Lower leg skin (tissue), 4 donors: ENCODE measurements at places on chromosomes 4 and X.

DNA sequence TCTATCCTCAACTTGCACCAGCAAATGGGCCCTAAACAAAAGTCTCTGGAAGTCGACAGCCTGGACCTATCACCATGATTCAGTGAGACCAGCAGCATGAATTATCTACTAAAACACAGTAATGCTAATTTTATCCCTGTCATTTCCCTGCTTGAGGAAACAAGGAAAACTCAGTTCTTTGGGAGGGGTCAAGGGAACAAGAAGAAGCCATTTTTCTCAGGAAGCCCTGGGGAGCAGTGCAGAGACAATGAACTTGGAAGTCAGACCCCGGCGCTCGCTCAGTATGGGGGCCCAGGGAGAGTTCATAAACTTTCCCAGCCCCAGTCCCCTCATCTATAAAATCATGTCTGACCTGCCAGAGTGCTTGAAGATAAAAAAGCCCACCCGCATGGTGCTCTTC lies 50.4 kb downstream of the DCTD start:
- DNase-seq: no peak

DNA sequence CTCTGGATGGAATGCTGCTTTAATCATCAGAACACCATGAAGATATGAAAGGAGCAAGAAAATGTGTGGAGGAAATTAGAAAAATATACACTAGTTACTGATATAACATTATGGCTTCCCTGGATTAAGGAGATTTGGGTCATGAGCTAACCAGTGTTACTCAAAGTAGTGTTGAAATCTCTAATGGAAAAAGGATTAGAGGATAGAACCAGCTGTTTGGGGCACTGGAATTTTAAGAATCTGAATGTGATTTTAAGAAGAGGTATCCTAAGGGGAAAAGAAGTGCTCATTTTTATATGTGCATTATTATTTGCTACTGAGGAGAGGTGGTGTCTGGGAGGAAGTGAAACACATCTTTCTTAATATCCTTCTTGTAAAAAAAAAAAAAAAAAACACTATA lies 164.1 kb upstream of the PPARGC1A start:
- DNase-seq: no peak

- no peak for DNase-seq
Measured at GRCh38 chr4:88792821-88793220, 95.2 kb upstream of the NAP1L5 start.

GRCh38 chrX:106039920-106040319 lies 1.4 kb upstream of the SERPINA7 start:
- DNase-seq: no peak

DNA sequence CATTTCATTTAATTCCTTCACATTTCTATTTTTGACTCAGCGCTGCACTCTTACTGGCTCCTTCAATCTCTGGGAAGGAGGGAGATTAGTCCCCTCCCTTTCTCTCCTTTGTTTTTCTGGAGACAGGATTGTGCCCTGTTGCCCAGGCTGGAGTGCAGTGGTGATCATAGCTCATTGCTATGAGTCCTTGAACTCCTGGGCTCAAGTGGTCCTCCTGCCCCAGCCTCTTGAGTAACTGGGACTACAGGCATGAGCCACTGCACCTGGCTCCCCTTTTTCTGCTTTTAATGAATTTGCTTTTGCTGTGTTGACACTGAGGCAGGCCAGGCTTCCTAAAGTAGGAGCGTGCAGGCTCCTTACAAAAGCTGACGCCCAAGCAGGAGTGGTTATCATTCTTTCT lies 10.5 kb downstream of the TBC1D14 start:
- no peak for DNase-seq

DNA sequence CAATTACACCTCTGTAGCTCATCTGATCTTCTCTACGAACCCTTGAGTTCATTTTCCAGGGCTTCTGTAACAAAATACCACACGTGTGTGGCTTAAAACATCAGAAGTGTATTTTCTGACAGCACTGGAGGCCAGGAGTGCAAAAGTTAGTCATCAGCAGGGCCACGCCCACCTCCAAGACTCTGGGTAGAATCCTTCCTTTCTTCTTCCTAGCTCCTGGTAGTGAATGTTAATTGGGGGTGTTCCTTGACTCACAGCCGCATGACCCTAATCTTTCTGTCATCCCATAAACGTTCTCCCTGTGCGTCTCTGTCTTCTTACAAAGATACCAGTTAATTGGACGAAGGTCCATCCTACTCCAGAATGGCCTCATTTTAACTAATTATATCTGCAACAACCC lies 115.0 kb downstream of the TRIML1 start:
- DNase-seq: no peak

DNA sequence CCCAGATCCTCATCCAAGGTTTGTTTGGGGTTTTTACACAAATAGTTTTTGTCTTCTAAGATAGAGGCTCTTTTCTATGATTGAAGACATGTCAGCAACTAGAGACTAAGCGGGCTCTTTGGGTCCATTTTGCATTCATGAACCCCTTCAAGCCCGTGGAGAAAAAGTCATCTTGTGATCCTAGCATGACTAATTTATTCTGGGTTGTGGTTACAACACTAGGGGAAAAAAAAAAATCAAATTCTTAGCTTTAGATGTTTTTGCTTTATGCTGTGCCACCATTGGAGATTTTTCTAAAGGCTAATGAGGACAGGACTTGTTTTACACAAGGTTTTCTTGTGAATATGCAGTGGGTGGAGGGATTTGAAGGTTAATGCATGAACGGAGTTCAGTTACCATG lies 440.0 kb downstream of the PCDH7 start:
- DNase-seq: no peak

- no peak for DNase-seq
Measured at GRCh38 chrX:119015407-119016237, 41.2 kb downstream of the LONRF3 start.

- DNase-seq: no peak
Measured at GRCh38 chrX:154436374-154436982, 476 bp upstream of the GDI1 start.

DNA sequence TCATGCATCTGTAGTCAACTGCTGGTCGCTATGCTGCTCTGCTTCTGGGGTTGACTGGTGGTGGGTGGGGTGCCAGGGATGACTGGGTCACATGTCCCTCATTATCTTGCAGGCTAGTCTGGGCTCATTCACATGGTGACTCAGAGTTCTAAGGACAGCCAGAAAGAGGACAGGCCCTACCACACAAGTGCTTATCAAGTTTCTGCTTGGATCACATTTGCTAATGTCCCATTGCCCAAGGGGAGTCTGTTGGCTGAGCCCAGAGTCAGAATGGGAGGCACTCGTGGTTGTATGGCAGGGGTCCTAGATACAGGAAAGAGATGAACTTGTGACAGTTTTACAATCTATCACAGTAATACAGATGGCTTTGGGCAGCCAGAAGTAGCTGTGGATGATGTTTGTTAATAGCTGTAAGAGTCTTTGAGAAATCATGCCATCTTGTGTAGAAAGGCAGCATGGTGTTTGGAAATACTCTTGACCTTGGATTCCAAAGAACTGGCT lies 221.3 kb downstream of the GPAT3 start:
- no peak for DNase-seq

- no peak for DNase-seq
Measured at GRCh38 chrX:17654116-17654515, 83.2 kb upstream of the SCML1 start.

DNA sequence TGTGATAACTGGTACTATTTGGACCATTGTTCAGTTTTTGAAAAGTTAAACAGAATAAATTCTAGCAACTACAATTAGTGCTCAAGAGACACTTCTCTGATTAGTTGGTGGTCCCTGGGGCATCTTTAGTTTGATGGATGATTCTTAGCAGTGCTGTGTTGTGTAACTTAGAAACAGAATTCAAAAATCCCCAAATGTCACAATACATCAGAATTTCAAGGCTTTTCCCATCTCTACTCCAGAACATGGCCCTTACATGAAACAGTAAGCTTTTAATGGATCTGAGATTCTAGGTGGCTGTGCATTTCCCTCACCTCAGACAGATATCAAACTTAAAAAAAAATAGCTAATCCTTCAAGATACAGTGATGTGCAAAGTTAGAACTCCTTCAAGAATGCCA lies 104.4 kb upstream of the CXCL13 start:
- DNase-seq: no peak

DNA sequence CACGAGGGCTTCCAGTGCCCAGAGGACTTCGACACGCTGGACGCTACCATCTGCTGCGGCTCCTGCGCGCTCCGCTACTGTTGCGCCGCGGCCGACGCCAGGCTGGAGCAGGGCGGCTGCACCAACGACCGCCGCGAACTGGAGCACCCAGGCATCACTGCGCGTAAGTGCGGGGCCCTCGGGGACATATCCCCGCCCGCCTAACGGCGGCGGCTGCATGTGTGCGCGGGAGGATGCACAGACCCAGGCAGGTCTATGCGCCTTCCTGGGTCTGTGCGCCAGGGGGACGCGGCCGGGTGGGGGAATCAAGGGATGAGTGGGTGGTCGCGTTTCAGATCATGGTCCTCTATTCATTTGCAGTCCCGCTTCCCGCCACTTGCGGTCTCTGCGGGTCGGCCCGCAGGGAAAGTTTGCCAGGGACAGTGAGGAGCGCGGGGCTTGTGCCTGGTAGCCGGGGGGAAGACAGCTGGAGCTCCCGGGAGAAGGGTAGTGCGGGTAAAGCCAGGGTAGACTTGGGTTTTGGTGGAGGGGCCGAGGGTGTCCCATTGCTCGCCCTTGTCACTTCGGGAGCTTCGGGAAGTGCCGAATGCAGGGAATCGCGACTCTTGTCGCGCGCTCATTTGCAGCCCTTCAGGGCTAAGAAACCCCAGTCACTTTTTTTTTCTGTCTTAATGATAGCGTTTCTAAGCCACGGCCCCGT lies 1.0 kb downstream of the SHISA3 start:
- no peak for DNase-seq

GRCh38 chr4:90280954-90281353 lies 153.8 kb downstream of the CCSER1 start:
- DNase-seq: no peak

DNA sequence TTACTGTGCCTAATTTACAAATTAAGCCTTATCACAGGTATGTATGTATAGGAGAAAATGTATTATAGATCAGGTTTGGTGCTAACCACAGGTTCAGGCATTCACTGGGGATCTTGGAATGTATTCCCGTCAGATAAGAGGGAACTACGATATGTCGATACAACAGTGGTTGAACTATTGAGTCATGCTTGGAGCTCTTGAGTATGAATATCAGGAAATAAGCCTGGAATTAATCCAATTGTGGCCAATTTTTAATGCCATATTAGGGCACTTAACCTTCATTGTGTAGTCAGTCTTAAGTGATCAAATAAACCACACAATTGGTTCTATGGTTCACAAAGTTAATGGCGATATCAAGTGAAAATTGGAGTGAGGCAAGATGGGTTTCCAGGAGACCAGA lies 556.5 kb downstream of the IL1RAPL1 start:
- no peak for DNase-seq

DNA sequence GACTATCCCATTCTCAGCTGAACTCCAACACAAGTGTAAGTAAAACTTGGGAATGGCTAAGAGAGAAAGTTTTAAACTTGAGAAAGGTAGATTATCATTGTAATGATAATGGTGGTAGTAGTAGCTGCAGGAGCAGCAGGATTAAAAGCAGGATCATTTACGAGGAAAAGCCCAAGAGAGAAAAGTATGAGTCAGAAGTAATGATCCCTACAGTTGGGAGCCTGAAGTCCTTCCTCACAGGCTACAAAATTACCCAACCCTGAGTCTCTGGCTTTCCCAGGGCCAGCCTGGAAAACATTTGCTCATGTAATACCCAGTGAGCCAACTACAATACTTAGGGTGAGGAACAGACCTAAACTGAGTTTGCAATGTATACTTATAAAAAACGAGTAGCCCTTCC lies 4.4 kb upstream of the PRDM8 start:
- DNase-seq: peak; percentile 42

GRCh38 chrX:76921176-76921575 lies 493.7 kb downstream of the MAGEE1 start:
- DNase-seq: no peak

- no peak for DNase-seq
Measured at GRCh38 chr4:139876337-139876941, 210.8 kb downstream of the MGST2 start.

DNA sequence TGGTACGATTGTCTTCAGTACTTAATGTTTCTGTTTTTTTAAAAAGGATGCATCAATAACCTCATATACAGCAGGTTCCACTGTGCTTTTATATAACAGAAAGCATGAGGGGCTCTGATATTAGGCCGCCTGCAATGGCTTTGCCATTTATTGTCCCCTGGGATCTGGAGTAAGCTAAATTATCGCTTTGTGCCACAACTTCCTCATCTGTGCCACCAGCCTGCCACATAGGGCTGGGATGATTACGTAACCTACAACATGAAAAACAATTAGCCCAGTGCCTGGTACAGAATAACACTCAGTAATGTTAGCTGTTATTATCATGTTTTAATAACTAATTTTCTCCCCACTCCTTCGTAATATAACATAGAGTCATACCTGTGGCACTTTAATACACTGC lies 65.5 kb upstream of the TRIM2 start:
- no peak for DNase-seq

GRCh38 chr4:88018466-88018865 lies 11.0 kb downstream of the PKD2 start:
- peak; percentile 45 for DNase-seq

GRCh38 chr4:44662623-44663005 lies 11.2 kb upstream of the YIPF7 start:
- no peak for DNase-seq

DNA sequence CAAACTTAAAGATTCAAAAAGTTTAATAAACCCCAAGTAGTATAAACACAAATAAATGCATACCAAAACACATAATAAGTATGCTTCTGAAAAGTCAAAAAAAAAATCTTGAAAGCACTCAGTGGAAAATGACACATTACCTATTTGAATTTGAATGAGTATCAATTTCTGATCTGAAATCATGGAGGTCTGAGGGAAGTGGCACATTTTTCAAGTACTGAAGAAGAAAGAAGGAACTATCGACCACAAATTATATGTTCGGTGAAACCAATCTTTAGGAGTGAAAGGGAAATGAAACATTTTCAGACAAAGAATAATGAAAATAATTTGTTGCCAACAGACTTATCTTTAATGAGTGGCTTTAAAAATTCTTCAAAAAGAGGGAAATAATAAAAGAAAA lies 12.1 kb upstream of the F9 start:
- DNase-seq: no peak

GRCh38 chrX:9033989-9034388 lies at the start of gene FAM9B:
Gene FAM9B, minus strand, starts transcription at chrX:9034127. Its CDS starts 1,141 bp downstream, at chrX:9032986.
- no peak for DNase-seq

GRCh38 chrX:137032341-137032694 lies 1.5 kb downstream of the GPR101 start:
- DNase-seq: no peak

GRCh38 chr4:140720387-140721304 lies 35.5 kb downstream of the TBC1D9 start:
- no peak for DNase-seq

- DNase-seq: no peak
Measured at GRCh38 chrX:79368441-79368840, 1.3 kb upstream of the ITM2A start.

GRCh38 chr4:142944565-142944964 lies 98.5 kb upstream of the INPP4B start:
- no peak for DNase-seq
